Stimulated activated naive CD4-positive, alpha-beta T cell treated with Interleukin-2 at 50 U/mL for 16 hours (primary cell): ENCODE measurements at places on chromosomes 16 and 17.

- DNase-seq: no peak
Measured at GRCh38 chr16:54076006-54076504, 210.5 kb downstream of the IRX3 start.

- no peak for DNase-seq
Measured at GRCh38 chr16:85112364-85112763, at the start of gene CIBAR2. CIBAR2 (minus strand) TSS chr16:85112472; CDS start chr16:85112352, 120 bp downstream.

GRCh38 chr16:81612351-81613163 is 166.5 kb upstream of the PLCG2 start:
- DNase-seq: no peak

DNA sequence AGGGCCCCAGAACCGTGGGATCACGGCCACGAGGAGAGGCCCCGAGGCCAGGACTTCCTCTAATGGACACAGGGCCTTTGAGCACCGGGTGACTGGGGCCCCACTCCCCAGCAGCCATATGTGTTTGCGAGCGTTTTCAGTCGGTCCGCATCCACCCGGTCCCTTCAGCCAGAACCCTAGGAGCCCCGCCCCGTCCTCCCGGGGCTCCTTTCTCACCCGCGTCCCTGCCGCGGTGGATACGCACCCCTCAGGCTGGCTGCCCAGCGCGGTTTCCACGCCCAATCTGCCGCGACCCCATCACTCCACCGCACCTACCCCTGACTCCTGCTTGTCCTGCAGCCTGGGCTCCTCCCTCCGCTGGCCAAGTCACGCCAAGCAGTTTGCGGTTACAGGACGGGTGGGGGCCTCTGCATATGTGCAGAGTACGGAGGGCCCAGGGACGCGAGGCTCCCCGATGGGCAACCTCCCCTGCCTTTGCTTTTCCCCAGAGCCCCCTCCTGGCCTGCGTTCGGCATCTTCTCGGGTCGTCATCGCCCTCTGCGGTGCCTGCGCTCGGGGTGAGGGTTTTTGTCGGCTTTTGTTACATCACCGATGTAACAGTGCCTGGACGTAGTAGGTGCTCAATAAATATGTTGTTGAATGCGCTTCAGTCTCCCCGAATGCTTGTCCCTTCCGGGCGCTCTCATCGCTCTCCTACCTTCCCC is 1.0 kb upstream of the TTYH2 start:
- DNase-seq: peak; percentile 40

DNA sequence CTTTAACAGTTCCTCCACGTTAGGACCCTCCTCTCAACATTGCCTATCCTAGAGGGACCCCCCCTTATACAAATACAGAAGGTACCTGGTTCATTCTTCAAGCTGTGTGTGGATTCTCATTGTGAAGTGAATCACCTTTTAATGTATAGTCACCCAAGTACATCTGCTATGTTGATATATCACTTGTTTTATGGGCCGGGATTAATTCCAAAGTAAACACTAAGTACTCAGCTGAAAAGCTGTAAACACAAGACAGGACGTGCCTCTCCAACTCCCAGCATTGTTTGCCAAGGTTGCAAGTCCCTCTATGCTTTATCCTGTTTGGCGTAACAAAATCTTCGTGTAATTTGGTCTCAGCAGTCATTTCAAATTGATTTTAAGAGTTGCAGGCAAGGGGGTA is 123.6 kb downstream of the RBFOX1 start:
- DNase-seq: no peak

GRCh38 chr16:27197004-27197403 is 6.3 kb upstream of the KDM8 start:
- DNase-seq: no peak

DNA sequence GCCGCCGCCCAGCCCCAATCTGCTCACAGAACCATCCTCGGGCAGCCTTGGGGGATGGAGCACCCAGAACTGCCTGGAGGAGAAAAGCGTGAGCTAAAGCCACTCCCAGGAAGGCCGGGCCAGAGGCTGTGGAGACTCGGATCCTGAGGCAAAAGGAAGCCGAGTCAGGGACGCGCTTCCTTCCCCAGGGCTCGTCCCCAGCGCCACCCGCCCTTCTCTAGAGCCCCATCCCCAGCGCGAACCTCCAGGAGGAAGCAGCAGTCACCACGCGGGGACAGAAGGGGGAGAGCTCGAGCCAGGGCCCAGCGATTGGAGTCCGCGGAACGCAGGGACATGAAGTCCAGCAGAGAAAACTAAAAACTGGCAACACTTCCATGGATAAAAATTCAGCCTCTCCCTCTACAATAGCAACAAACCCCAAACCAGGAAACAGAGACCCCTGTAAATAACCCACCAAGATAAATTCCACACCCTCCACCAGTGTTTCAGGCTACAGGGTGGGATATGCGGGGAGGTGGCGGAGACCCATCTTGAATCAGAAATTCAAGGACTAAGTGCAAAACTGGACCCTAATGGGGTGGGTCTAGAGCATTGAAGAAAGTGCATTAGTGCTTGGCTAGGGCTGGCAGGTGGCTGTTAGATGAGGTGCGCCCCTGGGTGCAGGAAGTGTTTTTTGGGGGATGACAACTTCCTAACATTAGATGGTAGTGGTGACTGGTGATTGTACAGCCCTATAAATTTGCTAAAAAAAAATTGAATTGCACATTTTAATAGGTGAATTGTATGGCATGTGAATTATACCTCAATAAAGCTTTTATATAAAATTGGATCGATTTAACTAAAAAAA is 116.1 kb upstream of the METRNL start:
- DNase-seq: no peak

GRCh38 chr17:50557630-50558029 is 2.9 kb upstream of the CACNA1G start:
- no peak for DNase-seq

- no peak for DNase-seq
Measured at GRCh38 chr16:10339777-10340732, 45.8 kb upstream of the ATF7IP2 start.

GRCh38 chr16:47110939-47111338 is 32.8 kb downstream of the NETO2 start:
- no peak for DNase-seq

- no peak for DNase-seq
Measured at GRCh38 chr16:59249011-59249410, 514.9 kb upstream of the GOT2 start.

GRCh38 chr17:13478326-13478830 is 123.4 kb downstream of the HS3ST3A1 start:
- no peak for DNase-seq

DNA sequence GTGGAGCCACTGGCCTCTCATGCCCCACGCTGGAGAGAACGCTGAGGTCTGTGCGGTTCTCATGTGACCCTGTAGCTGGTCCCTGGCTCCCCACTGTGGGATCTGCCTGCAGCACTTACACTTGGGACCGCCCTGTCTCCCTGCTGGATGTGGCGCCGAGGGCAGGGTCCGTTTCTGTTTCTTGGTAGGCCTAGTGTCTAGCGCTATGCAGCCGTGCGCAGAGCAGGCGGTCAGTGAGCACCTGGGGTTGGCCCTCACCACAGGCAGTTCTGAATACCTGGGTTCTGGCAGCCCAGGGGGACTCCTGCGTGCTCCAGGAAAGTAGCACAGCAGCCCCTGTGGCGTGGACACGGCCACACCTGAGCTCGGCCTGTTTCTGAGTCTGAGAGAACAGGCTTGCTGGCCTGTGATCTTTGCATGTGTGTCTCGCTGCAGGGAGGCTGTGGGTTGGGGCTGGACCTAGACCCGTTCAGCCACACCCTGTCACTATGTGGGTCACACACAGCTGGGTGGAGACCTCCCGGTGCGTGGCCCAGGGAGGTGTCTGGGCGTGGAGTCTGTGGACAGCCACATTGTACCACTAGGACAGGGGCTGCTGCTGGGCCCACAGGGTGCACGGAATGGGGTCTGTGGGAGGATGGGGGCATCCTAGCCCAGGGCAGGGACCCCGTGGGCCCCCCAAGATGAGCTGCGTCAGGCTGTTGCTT is 2.8 kb downstream of the CAPN15 start:
- DNase-seq: no peak

- no peak for DNase-seq
Measured at GRCh38 chr16:16016388-16016964, 67.1 kb downstream of the ABCC1 start.

DNA sequence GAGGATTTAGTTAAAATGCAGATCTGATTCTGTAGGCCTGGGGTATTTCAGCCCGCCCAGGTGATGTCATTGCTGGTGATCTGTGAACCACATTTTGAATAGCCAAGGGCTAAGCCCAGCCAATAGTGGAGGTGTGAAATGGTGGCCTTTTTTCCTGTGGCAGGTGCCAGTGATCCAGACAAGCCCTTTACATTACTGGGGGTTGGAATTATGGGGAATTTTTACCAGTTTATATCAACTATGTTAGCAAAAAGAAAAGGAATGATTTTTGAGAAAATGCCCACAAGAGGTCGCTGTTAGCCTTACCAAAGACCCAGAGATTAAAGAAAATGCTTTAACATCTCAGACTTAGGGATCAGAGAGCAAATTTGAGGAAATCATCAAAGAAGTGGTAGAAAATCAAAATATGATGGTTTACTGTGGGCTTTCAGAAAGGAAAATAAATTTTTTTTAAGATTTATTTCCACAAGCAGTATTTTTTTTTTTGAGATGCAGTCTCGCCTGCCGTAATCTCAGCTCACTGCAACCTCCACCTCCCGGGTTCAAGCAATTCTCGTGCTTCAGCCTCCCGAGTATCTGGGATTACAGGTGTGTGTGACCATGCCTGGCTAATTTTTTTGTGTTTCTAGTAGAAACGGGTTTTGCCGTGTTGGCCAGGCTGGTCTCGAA is 3.9 kb downstream of the VPS35L start:
- DNase-seq: no peak

DNA sequence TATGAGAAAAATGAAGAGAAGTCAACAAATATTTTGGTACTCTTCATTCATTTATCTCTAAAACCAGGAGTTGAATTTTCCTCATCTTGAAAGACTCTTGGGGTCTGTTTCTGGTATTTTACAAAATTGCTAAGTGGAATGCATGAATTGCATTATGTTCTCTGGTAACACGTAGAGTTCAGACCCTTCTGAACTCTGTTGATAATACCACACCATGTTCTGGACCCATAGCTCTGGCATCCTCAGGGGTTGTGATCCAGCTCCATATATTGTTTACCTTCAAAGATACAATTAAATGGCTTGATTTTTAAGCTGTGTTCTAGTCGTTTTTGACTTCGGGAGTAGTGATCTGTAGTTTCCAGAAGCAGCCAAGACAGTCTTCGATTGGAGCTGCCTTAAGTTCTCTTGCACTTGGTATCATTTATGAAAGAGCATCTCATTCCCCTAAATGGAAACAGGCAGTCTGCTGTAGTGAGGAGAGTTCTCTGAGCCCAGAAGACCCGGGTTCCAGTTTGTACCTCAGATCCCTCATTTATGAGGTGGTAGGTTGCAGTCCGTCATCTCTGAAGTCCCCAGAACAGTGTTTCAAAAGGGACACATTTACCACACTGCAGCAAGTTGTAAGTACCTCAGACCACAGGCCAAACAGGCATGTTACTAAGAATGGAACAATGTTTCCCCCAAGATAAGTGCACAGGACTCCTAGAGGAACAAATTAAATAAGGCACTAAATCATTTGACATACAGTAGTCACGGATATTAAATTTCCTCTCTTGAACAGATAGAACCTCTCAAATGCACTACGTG is 9.6 kb downstream of the PSMD7 start:
- DNase-seq: no peak

- no peak for DNase-seq
Measured at GRCh38 chr16:8511464-8511863, 78.8 kb downstream of the TMEM114 start.

DNA sequence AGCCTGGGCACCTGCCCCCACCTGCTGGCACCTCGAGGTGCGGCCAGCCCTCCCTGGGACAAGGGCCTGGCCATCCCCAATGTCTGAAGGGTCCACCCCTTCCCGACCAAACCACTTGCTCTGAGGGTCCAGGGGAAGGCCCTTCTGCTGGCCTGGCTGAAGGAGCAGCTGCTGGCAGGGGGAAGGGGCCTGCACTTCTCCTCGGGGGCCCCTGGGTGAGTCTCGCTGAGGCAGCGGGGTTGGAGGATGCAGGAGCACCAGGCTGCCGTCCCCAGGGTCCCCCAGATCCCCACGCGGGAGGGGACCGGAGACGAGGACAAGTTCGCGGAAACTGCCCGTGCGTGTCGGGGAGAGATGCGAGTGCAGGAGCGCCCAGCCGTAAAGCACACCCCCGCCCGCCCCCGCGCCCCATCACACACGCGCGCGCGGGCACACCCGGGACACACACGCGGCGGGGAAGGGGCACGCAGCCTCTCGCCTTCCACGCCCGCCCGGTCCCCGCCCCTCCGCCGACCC is 725 bp upstream of the CACNA1H start:
- DNase-seq: peak; percentile 55

DNA sequence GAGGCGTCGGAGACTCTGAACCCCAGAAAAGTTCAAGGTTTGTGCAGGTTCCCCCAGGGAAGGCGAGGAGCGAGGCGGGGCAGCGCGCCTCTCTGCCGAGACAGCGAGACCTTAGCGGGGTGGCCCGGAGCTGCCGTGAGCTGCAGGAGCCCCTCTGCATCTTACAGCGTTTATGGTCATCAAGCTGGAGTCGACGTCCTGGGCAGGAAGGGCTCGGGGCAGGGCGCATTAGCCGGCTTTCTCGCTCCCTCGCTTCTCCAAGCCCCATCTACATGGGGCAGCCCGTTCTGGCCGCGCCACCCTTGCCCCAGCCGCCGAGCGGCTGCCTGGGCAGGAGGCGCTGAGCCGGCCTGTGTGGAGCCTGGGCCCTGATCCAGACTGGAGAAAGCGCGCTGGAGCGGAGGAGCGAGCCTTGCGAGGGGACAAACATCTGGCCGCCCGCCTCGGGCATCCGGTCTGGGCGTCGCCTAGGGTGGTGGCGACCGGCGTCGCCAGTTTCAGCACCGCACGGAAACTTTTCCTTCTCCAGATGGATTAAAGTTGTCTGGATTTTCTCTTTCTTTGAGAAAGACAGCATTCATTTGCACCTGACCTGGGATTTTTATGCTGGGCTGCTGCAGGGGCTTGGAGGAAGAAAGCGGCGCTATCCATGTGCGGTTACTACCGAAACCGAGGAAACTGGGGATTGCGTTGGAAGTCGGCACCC is 750 bp downstream of the TMEM132E start:
- DNase-seq: no peak

DNA sequence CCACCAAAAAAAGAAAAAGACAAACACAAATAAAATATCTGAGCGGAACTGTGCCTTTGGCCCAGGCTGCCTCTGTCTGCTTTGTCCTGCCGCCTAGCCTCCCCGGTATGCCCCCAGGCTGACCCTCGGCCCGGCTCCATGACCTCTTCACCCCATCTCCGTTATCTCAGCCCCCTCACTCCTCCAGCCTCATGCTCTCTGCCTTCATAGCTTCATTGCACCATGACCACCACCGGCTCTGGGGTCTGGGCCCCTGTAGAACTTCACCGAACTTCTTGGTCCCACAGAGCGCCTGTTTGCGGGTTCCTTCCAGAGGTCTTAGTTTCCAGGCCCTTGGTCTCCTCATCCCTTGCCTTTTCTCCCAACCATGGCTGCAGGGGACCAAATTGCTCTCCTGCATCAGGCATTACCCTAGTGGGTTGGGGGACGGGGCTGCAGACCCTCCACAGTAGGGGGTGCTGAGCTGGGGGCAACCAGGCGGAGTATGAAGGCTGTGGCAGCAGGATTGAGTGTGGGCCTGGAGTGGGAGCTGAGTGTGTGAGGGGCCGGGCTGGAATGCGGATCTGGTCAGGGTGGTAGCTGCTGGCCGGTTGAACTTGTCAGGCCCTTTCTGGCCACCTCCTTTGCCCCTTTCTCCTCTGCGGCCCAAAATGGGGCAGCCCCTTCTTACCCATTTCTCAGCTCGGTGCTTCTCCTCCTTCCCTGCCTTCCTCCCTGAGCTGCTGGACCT is 6.9 kb downstream of the HIRIP3 start:
- DNase-seq: no peak

- no peak for DNase-seq
Measured at GRCh38 chr17:50046667-50047066, 9.2 kb upstream of the ITGA3 start.

GRCh38 chr16:82280867-82281266 is 110.8 kb upstream of the MPHOSPH6 start:
- no peak for DNase-seq
